ENCODE measurements at places on chromosomes 4 and X.

- DNase-seq = no peak
Observed at GRCh38 chr4:102575369-102576129, 74.4 kb downstream of the NFKB1 start.

DNA sequence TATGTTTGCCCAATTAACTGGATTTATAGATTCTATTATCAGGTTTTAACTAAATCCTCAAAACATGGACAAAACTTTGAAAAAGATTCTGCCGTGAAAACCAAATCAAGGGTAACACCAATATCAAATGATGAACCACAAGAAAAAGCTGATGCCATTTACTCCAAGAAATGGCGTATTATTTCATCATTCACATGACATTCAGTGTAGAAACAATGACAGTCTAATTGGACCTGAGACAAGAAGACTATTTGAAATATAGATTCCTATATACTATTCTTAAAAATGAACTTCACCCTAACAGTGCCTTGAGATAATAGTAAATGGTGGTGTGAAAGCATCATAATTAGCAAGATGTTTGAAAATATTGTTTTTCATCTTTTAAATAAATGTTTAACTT is 4.8 kb downstream of the SLC25A31 start:
- no peak for DNase-seq

DNA sequence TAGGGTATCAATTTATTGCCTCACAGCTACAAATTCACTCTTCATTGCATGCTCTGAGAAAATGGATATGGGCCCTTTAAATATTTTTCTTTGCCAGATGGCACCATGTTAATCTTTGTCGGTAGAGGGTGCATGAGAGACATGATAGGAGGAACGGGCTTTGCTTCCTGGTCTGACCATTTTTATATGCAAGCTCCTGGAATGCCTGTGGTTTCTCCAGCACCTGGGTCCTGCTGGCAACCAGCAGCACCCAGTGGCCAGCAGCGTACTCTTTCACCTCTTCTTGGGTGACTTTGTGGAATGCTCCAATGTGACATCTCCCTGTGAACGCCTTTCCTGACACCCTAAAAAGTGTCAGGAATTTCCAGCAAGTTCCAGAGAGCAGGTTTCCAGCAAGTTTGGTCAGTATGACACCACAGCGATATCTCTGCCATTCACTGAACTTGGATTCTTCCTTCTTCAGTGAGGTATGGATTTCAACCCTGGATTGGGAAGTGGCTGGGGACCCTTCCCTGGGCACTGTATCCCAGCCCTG is 140.3 kb upstream of the PGRMC2 start:
- DNase-seq = peak; percentile 43

- DNase-seq = no peak
Observed at GRCh38 chr4:156954587-156954986, 17.0 kb downstream of the PDGFC start.

GRCh38 chr4:73732759-73733431 is 7.5 kb upstream of the CXCL8 start:
- DNase-seq = no peak

DNA sequence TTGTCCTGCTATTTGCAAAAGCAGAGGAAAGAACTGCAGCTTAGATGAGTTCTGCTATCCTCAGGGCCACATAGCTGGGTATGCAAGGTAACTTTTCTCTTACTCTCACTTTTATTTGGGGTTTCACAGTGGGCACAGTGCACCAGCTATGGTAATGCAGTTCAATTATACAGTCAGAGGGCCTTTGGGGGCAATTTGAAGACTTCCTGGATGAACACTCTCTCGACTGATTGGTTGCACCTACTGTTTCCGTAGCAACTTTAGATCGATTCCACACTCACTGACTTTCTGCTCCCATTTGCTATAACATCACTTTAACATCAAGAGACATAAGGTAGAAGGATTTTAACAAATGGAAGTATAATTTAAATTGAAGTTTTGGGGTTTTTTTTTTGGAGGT is 128.6 kb downstream of the SLC39A8 start:
- no peak for DNase-seq

- DNase-seq = no peak
Observed at GRCh38 chrX:40087425-40088298, 10.1 kb downstream of the BCOR start.

- no peak for DNase-seq
Observed at GRCh38 chr4:146245246-146245645, 30.9 kb downstream of the REELD1 start.

- DNase-seq = no peak
Observed at GRCh38 chr4:152559641-152560040, 23.7 kb upstream of the FBXW7 start.

GRCh38 chrX:19889582-19890342 is 2.4 kb upstream of the SH3KBP1 start:
- peak; percentile 42 for DNase-seq

DNA sequence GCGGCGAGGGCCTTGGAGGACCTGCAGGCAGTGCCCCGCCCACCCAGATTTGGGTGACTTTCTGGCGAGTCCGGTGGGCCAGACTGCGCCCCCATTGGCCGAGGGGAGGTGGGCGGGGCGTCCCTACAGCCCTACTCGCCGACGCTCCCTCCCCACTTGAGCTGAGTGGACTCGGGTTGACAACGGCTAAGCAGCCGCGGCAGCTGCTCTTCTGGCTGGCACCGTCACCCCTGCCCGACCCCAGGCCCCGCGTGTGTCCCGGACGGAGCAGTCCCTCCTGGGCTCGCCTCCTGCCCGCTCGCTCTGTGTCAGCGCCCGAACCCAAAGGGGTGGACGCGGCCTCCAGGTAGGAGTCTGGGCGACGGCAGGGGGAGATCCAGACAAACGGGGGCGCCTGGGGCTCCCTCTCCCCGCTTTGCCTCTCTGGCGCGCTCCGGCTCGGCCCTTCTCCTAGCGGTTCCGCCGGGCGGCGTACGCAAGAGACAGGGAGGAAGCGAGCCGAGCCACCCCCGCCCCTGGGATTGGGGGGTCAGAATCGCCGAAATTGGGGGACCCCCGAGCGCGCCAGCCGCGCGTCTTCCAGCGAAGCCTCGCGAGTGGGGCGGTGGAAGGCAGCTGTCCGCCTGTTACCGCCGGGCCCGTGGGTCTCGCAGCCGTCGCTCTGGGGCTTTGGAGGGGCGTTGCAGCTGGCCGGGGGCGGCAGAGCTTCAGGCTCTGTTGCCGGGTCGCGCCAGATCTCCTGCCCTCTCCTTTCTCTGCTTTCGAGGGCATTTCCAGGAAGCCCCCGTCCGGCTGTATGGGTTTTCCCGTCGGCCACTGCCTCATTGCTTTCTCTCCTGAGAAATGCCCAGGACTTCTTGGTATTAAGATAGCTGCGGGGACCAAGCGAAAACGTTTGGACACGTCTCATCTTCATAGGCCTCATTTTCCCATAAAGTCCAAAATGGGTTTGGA is 46.3 kb downstream of the STARD8 start:
- DNase-seq = peak; percentile 90

- no peak for DNase-seq
Observed at GRCh38 chrX:93703701-93704100, 29.7 kb downstream of the FAM133A start.

DNA sequence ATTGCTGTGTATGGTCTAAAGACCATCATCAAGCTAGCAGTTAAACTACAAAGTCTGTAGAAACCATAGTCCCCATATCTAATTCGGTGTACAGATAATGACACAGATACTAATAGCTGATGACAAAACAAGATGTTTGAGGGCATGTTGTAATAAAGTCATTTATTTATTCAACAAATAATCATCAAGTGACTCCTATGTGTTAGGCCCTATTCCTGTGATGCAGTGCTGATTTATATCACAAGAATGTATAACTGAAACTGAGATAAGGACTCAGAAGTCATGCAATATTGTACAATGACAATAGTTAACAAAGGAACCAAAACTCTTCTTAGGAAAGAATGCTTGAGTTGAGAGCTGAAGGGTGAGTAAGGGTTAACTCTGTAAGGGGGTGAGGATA is 315.0 kb upstream of the NR3C2 start:
- no peak for DNase-seq

- peak; percentile 49 for DNase-seq
Observed at GRCh38 chrX:103817502-103817901, 14.6 kb downstream of the RAB9B start.

DNA sequence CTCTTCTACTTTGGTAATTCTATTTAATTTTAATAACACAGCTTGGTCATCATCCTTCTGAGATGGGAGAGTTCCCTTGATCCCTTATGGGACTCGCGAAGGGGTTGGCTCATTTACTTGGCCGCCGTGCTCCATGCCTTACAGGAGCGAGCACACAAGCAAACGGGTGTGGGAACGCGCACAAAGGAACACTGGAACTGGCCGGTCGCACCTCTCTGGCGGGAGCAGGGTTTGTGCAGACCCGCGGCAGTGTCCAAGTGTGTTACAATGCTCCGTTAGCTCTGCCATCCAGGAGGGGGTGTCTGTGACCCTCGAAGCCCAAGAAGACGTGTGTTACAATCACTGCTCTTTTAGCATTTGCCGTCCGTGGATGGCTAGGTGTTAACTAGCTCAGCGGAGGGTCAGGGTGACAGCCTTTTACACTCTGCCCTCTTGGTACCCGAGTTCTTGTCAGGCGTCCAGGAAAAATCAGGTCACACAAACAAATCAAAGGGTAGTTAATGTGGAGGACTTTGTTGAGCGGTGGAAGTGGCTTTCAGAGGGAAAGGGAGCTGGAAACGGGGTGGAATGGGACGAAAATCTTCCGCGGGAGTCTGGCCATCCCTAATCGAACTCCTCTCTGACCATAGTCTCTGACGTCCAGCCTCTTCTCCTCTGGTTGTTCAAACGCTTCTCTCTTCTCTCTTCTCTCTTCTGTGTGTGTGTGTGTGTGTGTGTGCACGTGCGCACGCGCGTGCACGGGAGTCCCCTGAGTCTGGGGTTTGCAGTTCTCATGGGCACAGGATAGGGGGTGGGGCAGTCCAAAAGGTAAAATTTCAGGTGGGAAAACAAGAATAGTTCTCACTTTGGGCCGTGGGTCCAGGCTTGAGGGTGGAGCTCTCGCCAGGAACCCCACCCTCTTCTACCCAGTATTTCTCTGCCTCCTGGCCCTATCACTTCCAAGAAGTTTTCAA is 76.3 kb downstream of the SLC10A7 start:
- no peak for DNase-seq

DNA sequence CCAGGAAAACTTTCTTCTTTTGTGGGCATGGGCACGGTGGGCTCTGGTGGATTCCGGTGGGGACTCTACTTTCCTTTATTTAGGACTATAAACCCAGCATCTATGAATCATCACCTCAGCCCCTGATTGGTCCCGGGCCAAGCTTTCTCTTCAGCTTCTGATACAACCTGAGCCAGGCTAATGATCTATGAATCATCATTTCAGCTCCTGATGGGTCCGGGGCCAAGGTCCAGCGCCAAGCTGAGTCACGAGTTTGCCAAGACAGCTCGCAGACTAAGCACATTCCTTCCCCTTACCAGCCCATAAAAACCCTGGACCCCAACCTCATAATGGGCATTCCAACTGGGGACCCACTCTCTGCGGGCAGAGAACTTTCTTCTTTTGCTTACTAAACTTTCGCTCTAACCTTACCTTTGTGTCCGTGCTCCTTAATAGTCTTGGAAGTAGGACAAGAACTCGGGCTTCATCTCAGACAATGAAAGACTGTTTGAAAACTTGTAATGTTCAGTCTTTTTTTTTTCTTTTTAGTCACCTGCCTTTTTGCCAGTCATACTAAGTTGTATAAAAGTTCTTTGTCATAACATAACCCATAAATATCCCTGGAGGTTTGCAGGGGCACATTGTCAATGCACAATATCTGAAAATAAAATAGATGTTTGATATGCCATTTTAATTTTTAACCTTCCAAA is 904.9 kb upstream of the EPHA5 start:
- DNase-seq = no peak

- peak; percentile 92 for DNase-seq
Observed at GRCh38 chrX:70176938-70177533, at the start of gene DGAT2L6. TSS of gene DGAT2L6 (plus strand) at chrX:70177483. CDS start at chrX:70177583, 100 bp downstream.
